ENCODE measurements at places on chromosomes 13 and 19.
A peak's percentile ranks its signal among the peaks of the same experiment; 100 is the strongest.

DNA sequence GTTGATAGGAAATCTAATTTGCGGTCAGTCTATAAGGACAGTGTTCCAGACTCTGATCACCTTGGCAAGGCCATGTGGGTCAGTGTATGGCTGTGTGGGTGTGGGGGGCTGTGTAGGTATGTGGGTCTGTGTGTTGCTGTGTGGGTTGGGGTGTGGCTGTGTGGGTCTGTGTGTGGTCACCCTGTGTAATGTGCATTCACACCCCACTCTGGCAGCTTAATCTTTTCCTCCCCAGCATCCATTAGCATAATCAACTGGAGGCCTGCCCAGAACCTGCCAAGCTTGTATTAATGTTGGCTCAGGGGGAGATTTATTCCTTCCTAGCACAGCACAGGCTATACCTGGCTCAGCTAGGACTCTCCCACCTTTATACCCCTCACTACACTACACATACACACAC is 203.2 kb downstream of the TUBA3C start:
- no peak for DNase-seq

- DNase-seq = no peak
Measured at GRCh38 chr13:66704110-66704509, 526.0 kb downstream of the PCDH9 start.

- peak; percentile 73 for DNase-seq
Measured at GRCh38 chr13:74575729-74576125, 441.5 kb upstream of the KLF12 start.

- DNase-seq = no peak
Measured at GRCh38 chr13:54592201-54592600, 1563.6 kb downstream of the OLFM4 start.

GRCh38 chr19:55068950-55069864 is 6.3 kb upstream of the RDH13 start:
- no peak for DNase-seq

- peak; percentile 36 for DNase-seq
Measured at GRCh38 chr19:3785451-3785937, 687 bp downstream of the MATK start.

DNA sequence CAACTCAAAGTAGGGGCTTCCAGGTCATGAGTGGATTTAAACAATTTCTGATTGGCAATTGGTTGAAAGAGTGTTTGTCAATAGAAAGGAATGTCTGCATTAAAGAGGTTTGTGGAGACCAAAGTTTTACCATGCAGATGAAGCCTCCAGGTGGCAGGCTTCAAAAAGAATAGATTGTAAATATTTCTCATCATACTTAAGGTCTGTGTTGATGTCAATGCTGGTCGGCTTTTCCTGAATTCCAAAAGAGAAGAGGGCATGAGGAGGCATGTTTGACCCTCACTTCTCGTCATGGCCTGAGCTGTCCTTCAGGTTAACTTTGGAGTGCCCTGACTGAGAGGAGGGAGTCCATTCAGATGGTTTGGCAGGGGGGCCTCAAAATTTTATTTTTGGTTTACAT is 125.4 kb upstream of the RFC3 start:
- no peak for DNase-seq

GRCh38 chr13:18954254-18954653 is 227.4 kb downstream of the TUBA3C start:
- no peak for DNase-seq

DNA sequence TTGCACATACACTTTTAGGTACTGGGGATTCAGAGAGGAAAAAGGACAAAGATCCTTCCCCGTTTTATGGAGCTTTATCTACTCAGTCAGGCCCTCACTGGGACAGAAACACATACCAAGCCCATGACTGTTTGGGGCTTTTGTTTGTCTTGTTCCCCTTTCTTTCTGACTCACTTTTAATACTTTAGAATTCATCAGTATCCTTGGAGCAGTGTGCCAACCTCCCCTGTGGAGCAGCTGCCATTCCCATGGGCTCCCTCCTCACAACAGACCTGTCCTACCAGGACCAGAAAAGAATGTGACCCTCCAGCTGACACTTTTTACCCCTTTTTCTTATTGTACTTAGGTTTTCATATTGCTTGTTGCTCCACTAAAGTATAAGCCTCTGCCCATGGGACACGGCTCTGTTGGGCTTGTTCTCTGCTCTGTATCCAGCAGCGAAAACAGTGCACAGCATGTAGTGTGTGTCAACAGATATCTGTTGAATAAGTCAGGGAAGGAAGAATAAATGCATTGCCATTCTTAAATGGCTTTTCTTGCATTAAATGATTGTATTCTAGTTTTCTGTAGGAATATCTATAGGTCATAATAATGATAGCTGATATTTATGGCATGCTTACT is 431.1 kb downstream of the EFNB2 start:
- no peak for DNase-seq

DNA sequence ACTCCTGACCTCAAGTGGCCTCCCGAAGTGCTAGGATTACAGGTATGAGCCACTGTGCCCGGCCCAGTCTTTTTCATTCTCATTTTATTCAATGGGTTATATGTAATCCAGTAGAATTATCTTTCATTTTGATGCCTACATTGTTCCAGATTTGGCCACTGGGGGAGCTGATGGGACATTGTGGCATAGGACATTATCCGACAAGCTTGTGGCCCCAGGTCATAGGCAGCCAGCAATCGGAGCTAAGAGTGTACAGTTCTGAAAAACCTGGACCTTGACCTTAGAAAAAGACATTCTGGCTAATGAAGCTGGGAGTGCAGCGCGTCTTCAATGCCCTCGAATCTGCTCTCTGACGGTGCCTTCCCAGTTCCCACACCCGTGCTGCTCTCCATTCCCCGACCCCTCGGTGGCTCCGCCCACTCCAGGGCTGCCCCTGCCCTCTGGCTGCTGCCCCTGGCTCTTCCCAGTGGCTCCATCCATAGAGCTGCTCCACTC is 108.7 kb downstream of the TEX29 start:
- peak; percentile 59 for DNase-seq

DNA sequence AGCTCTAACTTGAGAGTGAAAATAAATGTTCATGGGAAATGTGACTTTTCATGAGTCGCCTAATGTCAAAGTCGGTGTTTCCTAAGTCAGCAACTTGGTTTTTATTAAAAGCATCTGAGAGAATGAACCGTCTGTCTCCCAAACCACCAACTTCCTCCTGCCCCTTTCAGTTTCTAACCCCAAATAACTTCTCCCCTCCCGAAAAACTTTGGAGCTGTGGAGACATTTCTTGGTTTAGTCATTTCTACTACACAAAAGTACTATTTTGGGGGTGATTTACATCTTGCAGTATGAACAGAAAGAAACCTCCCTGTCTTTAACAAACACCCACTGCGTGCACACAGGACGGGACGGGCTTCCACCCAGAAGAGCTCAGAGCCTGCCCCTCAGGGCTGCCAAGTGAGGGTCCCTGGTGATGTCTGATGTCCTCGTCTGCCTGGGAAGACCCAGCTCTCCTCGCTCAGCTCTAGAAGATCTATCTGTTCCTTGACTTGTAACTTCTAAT is 65.0 kb downstream of the RASA3 start:
- DNase-seq = no peak

- DNase-seq = no peak
Measured at GRCh38 chr13:31675440-31675953, 63.8 kb upstream of the RXFP2 start.

DNA sequence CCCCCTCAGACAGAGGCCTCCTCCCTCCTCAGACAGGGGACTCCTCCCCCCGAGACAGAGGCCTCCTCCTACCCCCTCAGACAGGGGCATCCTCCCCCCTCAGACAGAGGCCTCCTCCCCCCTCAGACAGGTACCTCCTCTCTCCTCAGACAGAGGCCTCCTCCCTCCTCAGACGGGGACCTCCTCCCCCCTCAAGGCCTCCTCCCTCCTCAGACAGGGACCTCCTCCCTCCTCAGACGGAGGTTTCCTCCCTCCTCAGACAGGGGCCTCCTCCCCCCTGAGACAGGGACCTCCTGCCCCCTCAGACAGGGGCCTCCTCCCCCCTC is 13.9 kb downstream of the C3 start:
- no peak for DNase-seq

- DNase-seq = no peak
Measured at GRCh38 chr19:33382982-33383381, 9.5 kb downstream of the CEBPG start.

- DNase-seq = peak; percentile 62
Measured at GRCh38 chr13:29771247-29771646, 79.2 kb downstream of the UBL3 start.

DNA sequence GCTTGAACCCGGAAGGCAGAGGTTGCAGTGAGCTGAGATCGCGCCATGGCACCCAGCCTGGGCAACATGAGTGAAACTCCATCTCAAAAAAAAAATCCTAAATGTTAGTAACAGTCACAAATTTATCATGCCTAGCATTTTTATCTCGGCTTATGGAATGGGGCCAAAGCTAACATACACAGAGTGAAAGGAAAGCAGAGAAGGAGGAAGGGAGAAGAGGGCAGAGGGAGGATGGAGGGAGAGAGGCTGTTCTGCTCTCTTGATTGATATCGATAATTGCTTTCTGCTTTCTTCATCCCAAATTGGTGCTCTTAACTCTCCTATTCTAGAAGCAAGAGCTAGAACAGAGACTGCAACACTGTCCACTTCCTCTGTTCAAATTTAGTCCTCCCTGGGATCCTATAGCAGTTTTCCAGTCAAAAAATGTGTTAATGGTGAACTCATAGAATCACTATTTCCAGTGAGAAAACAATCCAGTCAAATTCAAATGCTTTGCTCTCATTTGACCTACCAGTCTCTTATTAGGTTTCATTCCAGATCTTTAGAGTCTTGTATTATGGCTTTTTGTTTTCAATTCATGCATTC is 15.8 kb upstream of the TUBGCP3 start:
- no peak for DNase-seq

- no peak for DNase-seq
Measured at GRCh38 chr13:52164989-52165388, 5.6 kb upstream of the NEK3 start.

GRCh38 chr19:4573682-4574081 is 14.2 kb upstream of the SEMA6B start:
- DNase-seq = no peak

- DNase-seq = no peak
Measured at GRCh38 chr13:31638577-31638976, 100.7 kb upstream of the RXFP2 start.

GRCh38 chr13:38921081-38921480 is 69.5 kb downstream of the STOML3 start:
- DNase-seq = no peak

DNA sequence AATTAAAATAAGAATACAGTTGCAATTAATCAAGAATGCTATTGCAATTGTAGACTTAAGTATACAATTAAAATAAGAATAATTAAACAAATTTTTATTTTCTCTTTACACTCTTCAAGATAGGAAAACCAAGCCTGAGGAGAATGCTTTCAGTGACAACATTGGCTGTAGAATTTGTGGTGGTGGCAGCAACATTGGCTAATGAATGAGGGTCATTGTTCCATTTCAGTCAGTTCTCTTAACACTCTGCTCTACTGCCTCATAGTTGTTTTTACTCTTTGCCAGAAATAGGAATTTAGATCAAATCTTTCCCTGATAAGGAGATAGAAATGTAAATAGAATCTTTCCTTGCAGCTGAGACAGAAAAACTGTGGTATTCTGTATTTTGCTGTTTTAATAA is 391.6 kb downstream of the PCDH20 start:
- DNase-seq = no peak

DNA sequence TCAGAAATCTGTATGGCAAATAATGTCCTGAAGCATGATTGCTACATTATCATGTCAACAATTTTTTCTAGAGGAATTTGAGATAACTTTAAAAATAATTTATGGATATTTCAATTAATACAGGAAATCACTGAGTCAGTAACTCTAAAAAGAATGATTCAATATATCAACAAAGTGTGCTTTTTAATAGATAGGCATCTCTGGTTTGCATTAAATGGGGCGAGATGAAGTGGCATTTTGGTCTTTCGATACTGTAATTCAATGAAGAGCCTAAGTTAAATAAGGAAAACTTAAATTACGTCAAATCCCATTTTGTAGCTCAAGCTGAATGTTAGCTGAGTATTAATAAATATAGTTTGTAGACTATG is 342.8 kb downstream of the DACH1 start:
- no peak for DNase-seq
